ENCODE measurements at places on chromosomes 5 and 9.

DNA sequence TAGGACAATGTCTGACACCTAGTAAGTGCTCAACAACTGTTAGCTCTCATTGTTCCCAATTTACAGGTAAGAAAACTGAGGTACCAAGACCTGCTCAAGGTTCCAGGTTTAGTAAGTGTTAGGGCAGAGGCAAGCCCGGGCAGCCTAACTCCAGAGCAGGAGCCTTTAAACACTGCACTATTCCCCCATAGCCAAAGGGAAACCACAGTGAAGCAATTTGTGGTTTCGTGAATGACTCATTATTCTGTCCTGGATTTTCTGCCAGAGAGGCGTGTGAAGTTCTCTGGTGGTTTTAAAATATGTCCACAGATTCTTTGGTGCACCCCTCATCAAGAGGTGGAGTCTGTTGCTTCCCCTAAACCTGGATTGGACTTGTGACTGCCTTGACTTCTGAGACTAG is 1.0 kb upstream of the MCC start:
- no peak for DNase-seq

- no peak for DNase-seq
These were observed 409.0 kb downstream of the PRR16 start for GRCh38 chr5:120873083-120873482.

GRCh38 chr5:141356133-141356532 is 1.3 kb downstream of the PCDHGA4 start:
- no peak for DNase-seq

- no peak for DNase-seq
These were observed 480.3 kb upstream of the SEMA6A start for GRCh38 chr5:117054911-117055310.

DNA sequence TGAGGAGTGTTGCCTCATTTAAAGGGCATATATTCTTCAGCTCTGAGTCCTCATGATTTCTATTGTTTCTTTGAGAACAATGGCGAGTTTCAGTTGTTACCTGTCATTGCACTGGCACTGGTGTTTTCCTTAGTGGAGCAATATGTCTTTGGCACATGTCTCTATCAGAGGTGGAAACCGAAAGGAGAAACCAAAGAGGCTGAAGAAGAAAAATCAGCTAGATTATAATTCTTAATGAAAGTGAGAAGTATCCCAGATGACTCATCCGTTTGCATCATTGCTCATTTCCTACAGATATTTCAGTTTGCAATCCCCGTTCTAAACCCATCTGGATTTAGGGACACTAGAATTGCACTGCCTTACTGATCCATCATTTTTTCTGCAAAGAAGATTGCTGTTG is 324.6 kb downstream of the TMEM232 start:
- no peak for DNase-seq

- DNase-seq = no peak
These were observed 126.5 kb downstream of the MYO10 start for GRCh38 chr5:16809395-16810207.

- DNase-seq = no peak
These were observed 7.5 kb downstream of the SLC22A5 start for GRCh38 chr5:132376694-132377641.

- DNase-seq = no peak
These were observed 57.1 kb downstream of the FOXI1 start for GRCh38 chr5:170162631-170163321.

DNA sequence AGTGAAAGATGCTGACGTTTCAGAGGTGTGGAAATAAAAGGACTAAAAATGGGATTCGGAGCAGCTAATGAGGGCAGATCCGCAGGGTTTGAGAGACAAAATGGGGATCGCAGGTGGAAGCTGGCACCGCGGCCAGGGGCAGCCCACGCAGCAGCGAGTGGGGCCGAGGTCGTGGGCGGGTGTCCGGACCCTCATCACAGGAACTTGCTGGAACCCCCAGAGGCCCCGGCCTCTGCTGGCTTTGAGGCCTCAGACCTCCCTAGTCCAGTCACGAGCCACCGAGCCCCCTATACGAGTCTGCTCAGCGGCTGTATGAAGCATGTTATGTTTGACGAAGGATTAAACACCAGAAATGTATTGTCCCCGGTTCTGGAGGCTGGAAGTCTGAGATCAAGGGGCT is 45.8 kb upstream of the FCN1 start:
- DNase-seq = no peak

DNA sequence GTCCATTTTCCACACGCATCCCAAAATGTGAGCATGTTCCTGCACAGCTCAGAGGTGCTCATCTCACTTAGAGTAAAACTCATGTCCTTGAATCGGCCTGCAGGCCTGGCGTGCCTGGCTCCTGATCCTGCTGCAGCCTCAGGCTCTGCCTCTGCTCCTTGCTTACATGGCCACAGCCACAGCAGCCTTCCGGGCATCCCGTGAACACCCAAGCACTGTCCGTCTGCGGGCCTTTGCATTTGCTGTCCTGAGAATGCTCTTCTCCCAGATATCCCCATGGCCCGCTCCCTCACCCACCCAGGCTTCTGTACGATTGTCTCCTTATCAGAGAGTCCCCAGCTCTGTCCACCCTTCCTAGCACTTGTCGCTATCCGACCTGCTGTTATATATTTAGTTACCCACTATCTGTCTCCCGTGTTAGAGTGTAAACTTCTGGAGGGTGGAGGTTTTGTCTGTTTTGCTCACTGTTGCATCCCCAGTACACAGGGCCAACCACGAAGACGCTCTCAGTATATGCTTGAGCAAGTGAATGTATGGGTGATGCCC is 21.9 kb downstream of the FGF18 start:
- DNase-seq = no peak

DNA sequence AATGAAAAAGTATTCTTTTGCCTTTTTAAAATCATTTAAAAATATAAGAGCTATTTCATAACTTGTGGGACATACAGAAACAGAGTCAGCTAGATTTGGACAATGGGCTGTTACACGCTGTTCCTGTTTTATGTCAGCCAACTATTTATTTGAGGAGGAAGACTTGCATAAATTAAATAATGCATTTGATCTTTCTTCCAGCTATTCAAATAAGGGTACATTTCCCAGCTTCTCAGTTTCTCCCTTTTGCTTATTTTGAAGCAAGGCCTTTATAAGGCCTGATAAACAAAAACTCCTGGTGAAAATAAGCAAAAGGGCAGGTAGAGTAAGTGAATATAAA is 6.5 kb downstream of the STOM start:
- DNase-seq = no peak

- DNase-seq = no peak
These were observed 17.6 kb upstream of the TARS1 start for GRCh38 chr5:33423018-33423630.

- DNase-seq = no peak
These were observed 6.9 kb upstream of the EXOC3 start for GRCh38 chr5:435961-436640.

DNA sequence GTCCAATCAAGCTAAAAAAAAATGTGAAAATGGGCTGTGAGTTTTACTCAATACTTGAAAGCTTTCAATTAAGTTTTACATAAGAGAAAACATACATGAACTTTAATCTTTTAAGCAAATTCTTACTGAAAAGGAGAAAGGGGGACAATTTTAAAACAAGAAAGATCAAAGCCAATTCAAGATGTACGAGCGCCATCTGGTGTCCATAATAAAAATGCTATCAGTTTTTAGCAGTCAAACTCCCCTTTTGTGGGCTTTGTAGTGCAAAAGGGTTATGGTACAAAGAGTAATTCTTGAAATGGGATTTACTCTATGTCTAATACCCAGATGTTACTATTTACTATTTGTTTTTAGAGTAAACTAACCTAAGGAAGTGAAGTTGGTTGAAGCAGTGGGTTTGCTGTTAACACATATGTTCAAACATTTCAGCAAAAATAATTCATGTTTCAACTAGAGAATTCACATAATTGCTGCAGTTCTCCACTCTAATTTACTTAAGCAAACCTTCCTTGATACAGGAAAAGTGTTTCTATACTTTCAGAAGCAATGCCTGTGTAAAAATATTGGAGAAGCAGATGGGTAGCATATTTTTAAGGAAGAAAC is 228.2 kb upstream of the TYRP1 start:
- no peak for DNase-seq

DNA sequence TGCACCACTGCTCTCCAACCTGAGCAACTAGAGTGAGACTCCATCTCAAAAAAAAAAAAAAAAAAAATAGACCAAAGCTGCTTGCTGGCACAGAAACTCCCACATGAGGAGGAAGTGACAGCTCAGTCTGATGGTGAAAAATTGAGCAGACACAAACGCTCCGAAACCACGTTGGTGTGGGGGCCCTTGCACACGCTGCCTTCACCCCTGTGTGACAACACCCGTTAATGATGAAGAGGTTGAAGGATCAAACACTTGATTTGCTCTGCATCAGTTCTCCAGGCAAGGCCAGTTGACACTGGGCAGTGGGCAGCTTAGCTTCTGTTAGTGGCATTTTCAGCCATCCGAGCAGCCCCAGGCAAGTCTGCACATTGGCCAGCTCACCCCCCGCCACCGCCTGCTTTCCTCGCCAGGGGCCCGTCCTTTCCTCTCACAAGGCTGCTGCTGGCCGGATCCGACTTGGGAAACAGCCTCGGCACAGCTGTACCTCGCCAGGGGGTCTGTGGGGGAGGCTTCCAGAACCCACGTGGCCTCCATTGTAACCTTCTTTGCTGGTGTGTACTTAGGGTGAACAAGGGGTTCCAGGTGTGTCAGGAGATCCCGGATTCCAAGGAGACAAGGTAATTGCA is 79.8 kb downstream of the COL27A1 start:
- DNase-seq = no peak

DNA sequence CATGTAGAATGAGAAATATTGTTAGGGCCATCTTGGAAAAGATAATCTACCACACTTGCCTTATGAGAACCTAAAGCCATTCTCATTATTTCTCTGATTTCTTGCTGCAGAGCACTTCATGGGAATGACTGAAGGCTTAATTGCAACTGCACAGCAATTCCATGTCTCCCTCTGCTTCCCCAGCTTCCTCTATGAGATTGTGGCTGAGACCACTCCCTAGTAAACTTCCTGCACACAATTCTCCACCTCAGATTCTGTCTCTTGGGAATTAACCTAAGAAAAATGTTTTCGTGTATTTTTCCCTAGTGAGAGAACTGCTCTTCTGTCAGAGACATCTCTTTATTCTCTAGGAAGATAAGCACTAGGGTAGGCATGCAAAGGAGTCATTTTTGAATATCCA is 55.6 kb upstream of the CAMK4 start:
- no peak for DNase-seq

DNA sequence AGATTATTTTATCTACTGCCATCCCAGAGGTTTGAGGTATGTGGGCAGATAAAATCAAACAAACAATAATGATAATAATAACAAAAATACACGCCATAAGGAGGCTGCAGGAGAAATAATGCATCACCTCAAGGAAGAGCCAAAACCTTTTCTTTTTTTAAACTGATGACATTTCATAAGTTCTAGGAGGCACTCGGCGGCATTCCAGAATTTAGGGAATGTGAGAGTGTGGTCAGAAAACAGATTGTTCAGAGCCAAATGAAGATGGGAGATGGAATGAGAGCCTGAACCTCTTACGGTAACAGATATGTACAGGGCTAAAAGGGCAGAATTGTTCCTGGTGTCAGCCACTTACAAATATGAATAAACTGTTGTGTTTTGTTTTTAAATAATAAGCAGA is 615.0 kb upstream of the CHD1 start:
- DNase-seq = no peak

- DNase-seq = no peak
These were observed 459.6 kb downstream of the PRELID2 start for GRCh38 chr5:145375521-145375920.

- DNase-seq = no peak
These were observed 18.3 kb downstream of the DOCK2 start for GRCh38 chr5:169655353-169655752.

DNA sequence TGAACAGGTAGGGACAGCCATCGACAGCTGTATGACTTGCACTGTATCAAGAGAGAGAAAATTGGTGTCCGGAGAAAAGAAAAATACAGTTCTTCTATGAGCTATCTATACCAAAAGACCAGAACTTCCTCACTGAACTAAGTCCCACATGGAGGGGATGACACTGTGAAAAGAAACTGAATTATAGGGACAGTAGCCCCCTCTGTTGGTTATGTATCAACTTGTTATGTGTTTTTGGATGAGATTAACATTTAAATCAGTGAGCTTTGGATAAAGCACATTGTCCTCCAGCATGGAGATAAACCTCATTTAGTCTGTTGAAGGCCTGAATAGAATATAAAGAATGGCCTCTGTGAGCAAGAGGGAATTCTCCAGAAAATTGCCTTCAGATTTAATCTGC is 176.6 kb upstream of the SH3GL2 start:
- DNase-seq = no peak

Measured in stimulated activated CD8-positive, alpha-beta memory T cell treated with anti-CD3 and anti-CD28 coated beads, Interleukin-15, amount 100 ng/mL, for 4 hours (primary cell).